ENCODE measurements at places on chromosomes 7 and 10. TPM values are rescaled to one million over a fixed set of nuclear protein-coding genes. Genes with fewer than 3 reads are reported as not detected.

GRCh38 chr7:12423355-12423996 lies 19.8 kb upstream of the VWDE start:
- no peak for DNase-seq

- no peak for DNase-seq
Observed at GRCh38 chr7:155526225-155526624, 20.1 kb downstream of the CNPY1 start.

DNA sequence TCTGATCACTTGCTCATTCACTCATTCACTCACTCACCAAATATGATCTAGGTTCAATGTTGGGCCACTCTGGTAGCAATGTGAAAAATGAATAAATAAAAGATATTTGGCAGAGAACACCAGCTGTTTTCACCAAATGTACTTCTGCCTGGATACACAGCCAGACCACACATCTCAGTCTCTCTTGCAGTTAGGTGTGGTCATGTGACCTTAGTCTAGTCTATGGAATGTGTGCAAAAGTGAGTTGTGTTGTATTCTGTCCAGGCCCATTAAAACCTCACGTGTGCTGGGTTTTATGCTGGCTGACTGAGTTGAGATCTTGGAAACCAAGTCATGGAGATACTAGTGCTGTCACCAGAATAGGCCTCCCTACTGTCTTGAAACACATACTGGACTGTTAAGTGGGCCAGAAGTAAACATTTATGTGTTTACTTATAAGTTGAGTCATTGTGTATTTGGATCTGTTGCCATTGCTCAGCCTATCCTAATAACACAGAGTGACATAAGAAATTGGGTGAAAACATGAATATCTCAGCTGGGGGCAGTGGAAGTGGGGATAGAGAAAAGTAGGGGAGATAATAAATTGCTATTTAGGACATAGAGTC lies 145.5 kb downstream of the PTEN start:
- no peak for DNase-seq

- DNase-seq: no peak
Observed at GRCh38 chr7:65946904-65947303, 35.1 kb downstream of the GUSB start.

DNA sequence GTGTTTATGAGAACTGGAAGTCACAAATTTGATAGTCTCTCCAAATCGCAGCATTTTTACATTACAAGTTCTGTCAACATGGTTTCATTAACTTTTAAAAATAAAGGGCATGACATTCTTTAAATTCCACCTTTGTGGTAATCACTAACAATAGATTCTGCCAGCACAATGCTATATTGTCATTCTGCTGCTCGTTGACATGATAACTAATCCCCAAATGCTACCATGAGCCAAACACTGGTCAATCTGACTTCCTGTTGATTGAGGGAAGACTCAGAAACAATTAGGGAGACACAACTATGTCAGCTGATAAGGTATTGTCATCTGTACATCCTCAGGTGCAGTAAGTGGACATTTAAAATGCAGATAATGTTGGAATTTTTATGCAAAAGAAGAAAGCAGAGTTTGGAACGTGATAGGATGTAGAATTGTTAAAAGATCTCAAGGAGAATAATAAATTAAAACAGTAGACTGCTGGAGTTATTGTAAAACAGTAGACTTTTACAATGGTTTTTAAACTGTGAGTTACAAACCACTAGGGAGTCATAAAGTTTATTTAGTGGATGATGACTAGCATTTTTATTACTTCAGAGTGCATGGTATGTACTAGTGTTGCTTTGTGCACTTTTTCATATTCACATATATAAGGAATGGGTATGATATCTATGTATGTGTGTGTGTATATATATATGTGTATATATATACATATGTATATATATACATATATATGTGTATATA lies 126.4 kb upstream of the DKK1 start:
- DNase-seq: no peak

- no peak for DNase-seq
Observed at GRCh38 chr7:7681936-7682329, 36.5 kb downstream of the RPA3 start.

GRCh38 chr7:3739983-3740382 lies 438.9 kb downstream of the SDK1 start:
- DNase-seq: no peak

GRCh38 chr10:72637398-72637857 lies 11.5 kb upstream of the MICU1 start:
- no peak for DNase-seq

DNA sequence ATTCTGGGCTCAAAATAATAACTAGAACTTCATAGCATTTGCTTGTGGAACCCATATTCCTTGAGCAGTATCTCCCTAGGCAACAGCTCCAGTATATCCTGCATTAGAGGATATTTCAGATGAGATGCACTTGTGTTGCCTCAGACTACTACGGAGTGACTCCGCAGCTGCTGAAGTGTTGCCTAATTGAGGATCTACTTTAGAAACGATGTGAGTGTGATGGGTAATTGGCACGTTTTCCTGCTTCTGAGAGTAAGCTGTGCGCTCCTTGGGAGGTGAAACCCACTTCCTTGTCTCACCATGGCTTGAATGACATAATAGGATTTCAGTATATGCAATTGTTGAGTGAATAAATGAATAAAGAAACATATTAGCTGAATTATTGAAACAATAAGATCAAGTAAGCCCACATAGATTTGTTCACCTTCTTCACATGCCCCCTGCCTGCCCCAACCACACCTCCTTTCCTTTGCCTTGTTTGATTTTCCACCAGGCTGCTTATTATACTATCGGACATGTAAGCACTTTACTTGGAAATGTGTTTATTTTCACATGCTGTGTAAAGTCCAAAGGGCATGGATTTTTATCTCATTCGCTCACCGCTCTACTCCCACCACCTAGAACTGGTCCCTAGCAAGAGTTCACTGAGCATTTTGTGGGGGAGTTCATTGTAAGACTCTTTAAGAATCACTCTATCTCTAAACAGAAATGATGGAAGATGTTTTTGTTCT lies 303.8 kb downstream of the KCNMA1 start:
- DNase-seq: no peak

DNA sequence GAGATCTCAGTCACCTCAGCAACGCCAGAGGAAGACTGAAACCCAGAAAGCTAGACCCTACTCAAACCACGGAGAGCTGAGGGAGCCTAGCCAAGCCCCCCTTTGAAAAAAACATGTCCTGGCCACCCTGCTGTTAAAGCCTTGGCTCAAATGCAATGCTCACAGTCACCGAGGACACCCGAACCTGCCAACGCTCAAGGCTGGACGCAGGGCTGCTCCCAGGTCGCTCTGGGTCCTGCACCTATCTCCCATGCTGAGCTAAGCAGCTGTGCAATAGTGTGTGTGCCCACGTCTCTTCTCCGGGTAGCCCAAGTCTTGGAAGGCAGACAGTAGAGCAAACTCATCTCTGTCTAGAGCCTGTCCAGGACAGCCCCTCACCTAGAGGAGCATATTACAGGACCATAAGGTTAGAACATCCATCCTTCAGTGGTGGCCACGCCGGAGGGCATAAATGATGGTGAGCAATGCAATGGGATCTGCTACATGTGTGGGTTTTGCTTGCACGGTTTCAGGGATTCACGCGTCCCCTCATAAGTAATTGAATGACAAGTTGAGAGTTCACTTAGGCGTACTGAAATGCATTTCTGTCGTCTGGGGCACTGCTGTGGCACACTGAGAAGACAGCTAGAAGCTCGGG lies 94.2 kb upstream of the DDC start:
- DNase-seq: no peak

OR6B1 gene
- not detected for total RNA-seq

Measured in Right ventricle myocardium inferior (tissue), 1 donor.